ENCODE measurements at places on chromosomes 5 and 9.

- no peak for DNase-seq
Measured at GRCh38 chr5:14197056-14197455, 53.9 kb downstream of the TRIO start.

DNA sequence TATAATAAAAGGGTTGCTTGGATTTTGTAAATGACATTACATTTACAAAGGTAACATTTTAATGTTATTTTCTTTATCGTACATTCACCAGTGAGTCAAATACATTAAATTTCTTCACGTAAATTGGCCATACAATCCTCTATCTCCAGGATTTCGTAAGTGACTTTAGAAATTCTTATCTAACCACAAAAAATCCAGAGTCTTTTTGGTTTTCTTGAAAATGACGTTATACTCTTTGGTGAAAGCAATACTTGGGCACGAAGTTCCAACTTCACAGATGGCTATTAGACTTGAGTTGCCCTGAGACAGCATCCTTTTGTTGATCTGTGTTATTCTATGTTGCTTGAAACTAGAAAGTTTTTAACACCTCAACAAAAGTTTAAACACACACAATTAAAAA is 87.4 kb upstream of the CDH10 start:
- DNase-seq, result no peak

GRCh38 chr5:170660531-170660930 is 123.0 kb upstream of the GABRP start:
- no peak for DNase-seq

- no peak for DNase-seq
Measured at GRCh38 chr5:138661991-138662434, 86.8 kb upstream of the HSPA9 start.

- DNase-seq, result no peak
Measured at GRCh38 chr5:110956280-110956912, 115.1 kb upstream of the TSLP start.

DNA sequence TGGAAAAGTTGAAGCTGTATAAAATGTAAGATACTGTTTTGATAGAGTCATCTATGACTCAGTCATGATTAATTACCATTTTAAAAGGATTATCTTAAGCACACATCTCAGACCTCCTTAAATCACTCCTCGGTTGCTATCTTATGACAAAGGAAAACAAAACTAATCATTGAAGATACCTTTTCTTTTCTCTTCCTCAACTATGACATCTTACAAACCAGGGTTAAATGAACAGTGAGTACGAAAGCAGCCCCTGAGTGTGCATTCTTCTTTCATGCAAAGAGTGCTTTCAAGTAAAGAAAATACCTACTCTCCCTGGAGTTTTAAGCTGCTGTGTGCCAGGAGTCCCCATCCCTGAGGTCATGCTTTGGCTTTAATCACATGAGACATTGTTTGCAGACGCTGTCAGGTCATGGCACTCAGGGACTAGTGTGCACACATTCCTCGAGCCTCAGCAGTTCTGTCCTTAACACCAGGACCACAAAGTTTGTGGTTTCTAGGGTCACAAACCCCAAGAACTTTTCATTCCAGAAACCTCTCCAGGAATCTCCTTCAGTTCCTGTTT is 86.7 kb upstream of the ICE1 start:
- DNase-seq, result no peak

GRCh38 chr5:122858451-122858850 is 13.0 kb downstream of the SNX24 start:
- no peak for DNase-seq

Data from G401 (cell line).